Left forelimb (tissue), 1 donor: ENCODE measurements at places on chromosomes 5 and 9.

- no peak for DNase-seq
Measured at GRCh38 chr5:150252489-150252888, 37.1 kb downstream of the CAMK2A start.

GRCh38 chr5:107680799-107681198 lies 10.1 kb upstream of the EFNA5 start:
- no peak for DNase-seq

- DNase-seq: no peak
Measured at GRCh38 chr5:31464081-31464480, 67.8 kb downstream of the DROSHA start.

DNA sequence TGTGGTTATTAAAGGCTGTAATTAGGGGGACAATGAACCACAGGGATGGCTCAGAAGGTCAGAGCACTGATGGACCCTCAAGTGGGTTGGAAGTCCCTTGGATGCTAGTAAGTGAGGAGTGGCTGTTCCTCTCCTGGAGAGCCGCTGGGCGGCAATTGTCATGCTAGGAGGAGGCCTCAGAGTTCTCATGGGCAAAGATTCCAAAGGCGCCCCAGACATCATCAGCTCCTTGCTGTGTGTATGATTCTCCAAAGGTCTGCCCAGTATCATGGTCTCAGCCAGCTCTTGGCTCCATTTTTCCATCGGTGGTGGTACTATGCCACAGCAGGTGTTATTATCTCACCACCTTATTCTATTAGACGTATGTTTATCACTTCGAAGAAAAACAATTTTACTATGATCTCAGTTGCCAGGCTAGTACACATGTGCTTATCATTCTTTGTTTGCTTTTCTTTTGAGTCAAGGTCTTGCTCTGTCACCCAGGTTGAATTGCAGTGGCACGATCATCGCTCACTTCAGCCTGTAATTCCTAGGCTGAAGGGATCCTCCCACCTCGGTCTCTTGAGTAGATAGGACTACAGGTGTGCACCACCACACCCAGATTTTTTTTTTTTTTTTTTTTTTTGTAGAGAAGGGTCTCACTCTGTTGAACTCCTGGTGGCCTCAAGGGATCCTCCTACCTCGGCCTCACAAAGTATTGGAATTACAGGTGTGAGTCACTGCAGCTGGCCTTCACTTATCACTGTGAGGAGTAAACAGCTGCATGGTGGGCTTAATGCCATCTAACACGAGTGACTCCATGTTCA lies 46.8 kb downstream of the EXOSC2 start:
- no peak for DNase-seq

- DNase-seq: no peak
Measured at GRCh38 chr9:123637606-123637944, 281.6 kb downstream of the CRB2 start.

DNA sequence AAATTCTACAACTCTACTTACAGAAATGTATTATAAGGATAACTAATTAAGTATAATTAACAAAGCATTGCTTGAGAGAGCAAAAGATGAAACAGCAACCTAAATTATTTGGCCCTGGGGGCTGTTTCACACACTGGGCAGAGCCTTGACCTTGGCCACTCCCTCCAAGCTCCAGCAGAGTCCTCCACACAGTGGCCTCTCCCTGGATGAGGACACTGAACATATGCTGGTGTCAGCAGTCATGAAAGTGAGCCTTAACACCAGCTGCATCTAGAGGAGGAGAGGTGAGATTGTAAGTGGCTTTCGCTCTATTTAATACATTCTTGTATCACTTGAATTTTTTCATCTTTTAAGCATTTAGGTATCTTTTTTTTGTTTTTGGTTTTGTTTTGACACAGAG lies 23.3 kb upstream of the ZDHHC12 start:
- DNase-seq: no peak

GRCh38 chr5:122384739-122385235 lies 72.8 kb downstream of the SNCAIP start:
- no peak for DNase-seq

DNA sequence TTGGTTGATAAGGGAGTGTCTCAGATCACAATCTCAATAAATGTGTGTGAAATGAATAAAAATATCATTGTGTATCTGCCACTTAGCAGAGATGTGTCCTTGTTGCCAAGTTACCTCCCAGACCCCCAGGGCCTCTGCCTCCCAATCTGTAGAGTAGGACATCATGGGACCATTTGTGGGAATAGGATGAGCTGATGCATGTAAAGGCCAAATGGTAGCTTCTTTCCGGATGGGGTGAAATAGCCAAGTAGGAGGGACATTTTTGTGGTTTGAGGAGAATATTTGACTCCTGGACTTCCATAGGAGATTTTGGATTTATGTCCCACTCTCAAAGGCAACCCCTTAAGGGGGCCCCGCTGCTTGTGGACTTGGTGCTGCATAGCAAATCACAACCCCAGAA lies 82.6 kb upstream of the HRH2 start:
- DNase-seq: no peak

DNA sequence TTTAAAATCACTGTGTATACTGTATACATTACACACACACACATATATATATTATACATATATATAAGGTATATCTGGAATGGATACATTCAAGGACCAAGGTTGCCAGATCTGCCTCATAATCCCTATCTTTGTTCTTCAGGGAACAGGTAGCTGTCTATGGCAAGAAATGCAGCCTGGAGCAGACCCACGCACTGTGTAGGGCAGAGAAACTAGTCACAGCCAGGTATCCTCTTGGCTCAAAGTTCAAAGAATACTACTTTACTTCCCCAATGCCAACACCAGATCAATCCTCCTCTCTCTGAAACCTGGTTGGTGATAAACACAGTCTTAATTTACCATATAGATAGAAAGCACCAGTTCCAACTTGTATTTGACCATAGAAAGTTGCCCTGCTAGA lies 313.6 kb downstream of the PRELID2 start:
- DNase-seq: no peak

- no peak for DNase-seq
Measured at GRCh38 chr9:92438900-92439526, 14.7 kb upstream of the OMD start.

GRCh38 chr5:169656125-169656901 lies 19.2 kb downstream of the DOCK2 start:
- no peak for DNase-seq
